ENCODE measurements at places on chromosomes 3 and 15. TPM values are rescaled to one million over a fixed set of nuclear protein-coding genes. Genes with fewer than 3 reads are reported as not detected.

A4GNT gene
- 0.09 TPM for polyA plus RNA-seq

BUB1B gene
- 16.0 TPM for polyA plus RNA-seq

CXCR6 gene
- polyA plus RNA-seq = 0.31 TPM

FSIP1 gene
- 0.36 TPM for polyA plus RNA-seq

PTPRG gene
- 33.2 TPM for polyA plus RNA-seq

MINDY2 gene
- 9.9 TPM for polyA plus RNA-seq

HEG1 gene
- 35.6 TPM for polyA plus RNA-seq

ZNF774 gene
- polyA plus RNA-seq = 2.3 TPM

RAD51 gene
- polyA plus RNA-seq = 9.8 TPM

SLC12A1 gene
- polyA plus RNA-seq = 0.16 TPM

NPAP1 gene
- 0.04 TPM for polyA plus RNA-seq

MAGI1 gene
- polyA plus RNA-seq = 16.8 TPM

MELTF gene
- polyA plus RNA-seq = 7.2 TPM

TM2D3 gene
- 39.6 TPM for polyA plus RNA-seq

AP3B2 gene
- polyA plus RNA-seq = 0.61 TPM

KNL1 gene
- polyA plus RNA-seq = 9.0 TPM

PLXND1 gene
- 113 TPM for polyA plus RNA-seq

PLCB2 gene
- polyA plus RNA-seq = 11.4 TPM

P2RY1 gene
- polyA plus RNA-seq = 7.5 TPM

SATB1 gene
- 32.7 TPM for polyA plus RNA-seq

ZNF621 gene
- polyA plus RNA-seq = 12.3 TPM

P3H2 gene
- 56.8 TPM for polyA plus RNA-seq

PLD1 gene
- polyA plus RNA-seq = 17.6 TPM

IGSF11 gene
- 3.8 TPM for polyA plus RNA-seq

TM4SF18 gene
- polyA plus RNA-seq = 12.1 TPM

CCR9 gene
- not detected for polyA plus RNA-seq

GRK7 gene
- not detected for polyA plus RNA-seq

PPP1R14D gene
- polyA plus RNA-seq = not detected

DZIP1L gene
- polyA plus RNA-seq = 7.2 TPM
